ENCODE measurements at places on chromosomes 5 and 9.

DNA sequence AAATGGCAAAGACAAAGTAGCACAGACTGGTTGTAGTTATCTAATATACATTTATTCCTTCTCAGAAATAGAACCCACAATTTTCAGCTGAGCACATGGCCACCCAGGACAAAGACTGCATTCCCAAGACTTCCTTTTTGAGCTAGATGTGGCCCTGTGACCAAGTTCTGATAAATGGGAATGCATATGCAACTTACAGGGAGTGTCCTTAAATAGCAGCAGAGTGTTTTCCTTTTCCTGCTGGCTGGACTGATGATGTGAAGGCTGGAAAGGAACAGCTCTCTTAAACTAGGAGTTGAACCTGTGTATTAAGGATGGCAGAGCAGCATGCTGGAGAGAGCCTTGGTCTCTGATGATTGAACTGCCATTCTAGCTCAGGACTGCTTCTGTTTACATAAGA lies 74.7 kb upstream of the TNPO1 start:
- DNase-seq = no peak

- no peak for DNase-seq
Measured at GRCh38 chr9:133584167-133584558, 25.0 kb downstream of the FAM163B start.

- DNase-seq = no peak
Measured at GRCh38 chr9:82320566-82320965, 332.0 kb downstream of the SPATA31D1 start.

DNA sequence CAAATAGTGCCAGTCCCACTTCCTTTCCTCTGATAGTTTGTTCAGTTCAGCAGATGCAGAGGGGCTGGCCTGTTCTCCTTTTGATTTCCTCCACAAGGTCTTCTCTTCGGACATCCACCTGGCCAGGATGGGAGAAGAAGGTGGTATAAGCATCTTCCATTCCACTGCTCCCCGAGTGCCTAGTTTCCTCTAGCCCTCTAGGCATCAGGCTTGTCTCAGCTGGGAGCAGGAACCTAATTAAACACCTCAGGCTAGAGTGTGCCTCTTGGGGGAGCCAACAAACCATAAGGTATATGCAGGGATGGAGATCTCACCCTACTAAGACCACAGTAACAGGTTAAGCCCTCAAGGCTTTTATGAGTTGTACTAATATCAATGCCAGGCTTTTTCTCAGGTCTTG lies 835 bp upstream of the DND1 start:
- DNase-seq = no peak

- peak; percentile 45 for DNase-seq
Measured at GRCh38 chr5:111853748-111854147, 96.8 kb upstream of the NREP start.

DNA sequence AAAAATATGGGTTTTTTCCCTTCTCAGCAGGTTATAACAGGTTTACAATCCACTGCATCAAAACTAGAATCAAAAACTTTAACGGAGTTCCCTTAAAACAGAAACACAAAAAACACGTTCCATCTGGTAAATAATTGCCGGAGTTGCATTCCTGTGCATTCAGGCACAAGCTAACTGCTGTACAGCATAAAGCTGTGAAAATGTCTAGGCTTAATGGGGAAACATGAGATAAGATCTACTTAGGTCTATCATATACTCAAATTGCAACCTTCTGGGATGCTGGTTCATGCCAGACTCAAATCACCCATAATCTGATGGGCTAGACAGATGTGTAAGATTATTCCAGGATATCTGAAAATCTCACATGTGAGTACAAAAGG lies 265.3 kb downstream of the DOCK8 start:
- no peak for DNase-seq

- no peak for DNase-seq
Measured at GRCh38 chr5:144103611-144104485, 66.6 kb downstream of the YIPF5 start.

- DNase-seq = no peak
Measured at GRCh38 chr5:63233911-63234310, 655.3 kb downstream of the LRRC70 start.

- no peak for DNase-seq
Measured at GRCh38 chr5:157279605-157280239, 13.8 kb downstream of the CYFIP2 start.

DNA sequence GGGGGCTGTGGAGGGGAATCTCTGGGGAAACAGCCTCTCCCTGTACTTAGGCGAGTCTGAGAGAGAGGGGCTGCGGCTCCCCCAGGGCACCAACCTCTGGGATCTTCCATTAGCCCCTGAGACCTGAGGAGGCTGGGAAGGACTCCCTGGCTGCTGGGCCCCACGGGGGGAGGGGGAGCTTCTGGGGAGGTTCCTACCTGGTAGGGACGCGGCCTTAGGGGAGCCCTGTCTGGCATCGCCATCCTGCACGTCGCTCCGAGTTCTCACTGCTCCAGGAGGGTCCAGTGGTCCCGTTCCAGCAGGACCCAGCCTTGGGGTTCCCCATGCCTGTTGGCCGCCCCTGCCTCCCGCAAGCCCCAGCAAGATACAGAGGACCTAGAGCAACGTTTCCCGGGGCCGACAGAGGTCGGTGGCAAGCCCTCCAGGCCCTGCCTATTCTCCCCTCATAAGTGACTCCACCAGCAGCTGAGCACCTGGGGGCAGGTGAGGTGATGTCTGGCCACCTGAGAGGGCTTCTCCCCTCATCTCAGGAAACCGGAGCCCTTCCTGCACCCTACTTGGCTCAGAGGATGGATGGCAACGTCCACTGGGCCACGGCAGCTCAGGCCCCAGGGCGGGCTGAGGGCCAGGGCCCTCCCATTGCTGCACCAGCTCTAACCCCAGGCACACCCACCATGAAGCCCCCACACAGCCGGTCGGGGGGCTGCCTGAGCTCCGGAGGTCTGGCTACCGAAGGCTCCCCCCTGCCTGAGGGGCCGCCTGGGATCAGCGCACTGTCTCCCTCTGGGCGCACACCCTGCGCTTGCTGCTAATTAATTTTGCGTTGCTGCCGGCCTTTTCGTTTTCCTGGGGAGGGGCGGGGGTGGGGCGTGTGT lies 22.5 kb downstream of the TPPP start:
- DNase-seq = no peak

DNA sequence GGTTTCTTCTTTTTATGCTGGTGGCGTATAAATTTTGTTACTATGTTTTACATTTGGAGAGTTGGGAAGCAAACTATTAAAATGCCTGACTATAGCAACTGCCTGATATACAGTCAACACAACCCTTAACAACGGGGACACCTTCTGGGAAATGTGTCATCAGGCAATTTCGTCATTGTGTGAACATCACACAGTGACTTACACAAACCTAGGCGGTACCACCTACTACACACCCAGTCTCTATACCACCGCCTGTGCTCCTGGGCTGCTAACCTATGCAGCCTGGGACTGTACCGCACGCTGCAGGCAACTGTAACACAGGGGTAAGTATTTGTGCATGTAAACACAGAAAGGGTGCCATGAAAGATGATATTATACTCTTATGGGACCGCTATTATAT lies 1.3 kb upstream of the CDHR2 start:
- DNase-seq = no peak

DNA sequence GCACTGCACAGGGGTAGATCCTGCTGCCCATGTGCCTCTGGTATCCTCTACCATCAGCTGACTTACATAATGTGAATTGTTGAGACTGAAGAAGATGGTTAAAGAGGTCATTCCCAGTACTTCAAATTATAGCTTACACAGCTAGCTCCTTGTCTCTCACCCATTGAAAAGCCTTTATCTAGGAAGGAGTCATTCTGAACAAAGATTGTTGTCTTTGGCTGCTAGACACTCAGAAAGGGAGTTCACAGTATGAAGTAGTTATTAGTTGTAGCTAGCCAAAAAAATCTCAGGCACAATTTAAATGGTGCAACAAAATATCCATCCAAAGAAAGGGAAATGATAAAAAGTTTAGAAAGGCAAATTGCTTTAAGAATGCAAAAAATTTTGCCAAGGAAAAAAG lies 102.0 kb upstream of the NREP start:
- no peak for DNase-seq

DNA sequence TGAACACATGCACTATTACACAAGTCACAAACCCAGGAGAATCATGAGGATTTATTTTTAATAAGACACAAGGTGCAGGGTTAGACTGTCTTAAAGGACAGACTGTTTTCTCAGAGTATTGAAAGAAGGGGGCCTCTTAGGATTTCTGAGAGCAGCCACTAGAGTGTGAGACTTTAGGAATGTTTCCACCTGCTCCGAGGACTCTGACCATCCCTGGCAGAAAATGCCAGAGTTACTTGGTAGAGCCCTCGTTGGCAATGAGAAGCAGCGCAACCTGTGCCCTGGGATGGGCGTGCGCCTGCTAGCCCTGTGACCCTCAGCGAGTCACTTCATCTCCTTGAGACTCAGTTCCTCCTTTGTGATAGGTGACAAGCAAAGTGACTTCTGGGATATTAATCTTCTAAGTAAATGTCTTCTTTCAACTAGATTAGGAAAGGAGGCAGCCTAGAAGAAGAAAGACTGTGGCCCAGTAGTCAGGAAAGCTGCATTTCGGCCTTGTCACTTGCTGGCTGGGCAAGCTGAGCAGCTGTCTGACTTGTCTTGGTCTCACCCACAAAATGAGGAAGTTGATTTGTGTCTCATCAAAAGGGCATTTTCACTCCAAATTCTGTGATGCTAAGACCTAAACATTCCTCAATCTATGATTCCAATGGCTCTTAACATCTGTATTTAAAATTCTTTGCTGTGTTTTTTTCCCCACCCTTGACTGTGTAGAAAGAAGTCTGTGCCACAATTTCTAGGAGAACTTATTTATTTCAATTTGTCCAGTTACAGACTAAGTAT lies 60.5 kb downstream of the PTCD2 start:
- no peak for DNase-seq

DNA sequence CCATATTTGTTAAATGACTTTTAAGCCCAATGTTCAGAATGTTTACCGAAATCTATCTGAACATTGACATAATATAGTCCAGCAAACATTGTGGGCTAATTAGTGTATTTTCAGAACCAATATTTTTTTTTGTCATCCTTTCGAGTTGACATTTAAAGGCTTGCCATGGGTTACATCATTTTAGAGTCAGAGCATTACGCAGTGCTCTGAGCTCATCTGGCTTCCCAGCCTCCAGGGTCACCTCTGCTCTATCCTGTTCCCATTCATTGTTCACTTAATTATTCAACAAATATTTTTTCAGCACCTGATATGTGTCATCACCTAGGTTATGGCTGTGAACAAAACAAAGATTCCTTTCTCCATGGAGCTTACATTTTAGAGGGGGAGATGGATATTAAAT lies 80.2 kb downstream of the SREK1 start:
- no peak for DNase-seq
